Stimulated activated CD8-positive, alpha-beta memory T cell treated with anti-CD3 and anti-CD28 coated beads, Interleukin-7, amount 100 ng/mL, for 48 hours (primary cell): ENCODE measurements at places on chromosomes 2 and 18.

DNA sequence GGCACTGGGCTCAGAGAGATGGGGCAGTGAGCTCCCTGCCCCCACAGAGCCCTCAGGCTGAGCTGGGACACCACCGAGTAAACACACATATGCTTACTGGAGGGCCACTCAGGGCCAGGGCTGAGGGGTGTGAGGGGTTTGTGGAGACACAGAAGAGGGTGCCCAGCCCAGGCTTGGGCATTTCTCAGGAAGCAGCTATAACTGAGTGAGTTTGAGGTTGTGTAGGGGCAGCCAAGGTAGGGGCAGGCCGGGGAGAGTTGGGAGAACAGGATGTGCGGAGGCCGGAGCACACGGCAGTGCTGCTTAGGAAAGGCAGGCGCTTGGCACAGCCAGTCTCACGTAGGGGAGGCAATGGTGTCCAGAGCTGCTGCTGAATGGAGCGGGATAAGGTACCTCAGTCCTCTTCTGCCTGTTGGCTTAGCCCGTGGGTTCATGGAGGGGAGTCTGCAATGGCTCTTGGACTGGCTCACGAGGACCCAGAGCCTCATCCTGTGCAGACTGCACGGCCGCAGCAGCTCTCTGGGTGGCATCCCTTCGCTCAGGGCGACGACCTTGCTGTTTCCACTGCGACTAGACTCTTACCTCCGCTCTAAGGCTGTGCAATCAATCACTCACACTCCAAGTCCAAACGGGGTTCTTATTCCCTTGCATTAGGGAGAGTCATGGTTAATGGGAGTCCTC lies 466.1 kb upstream of the HS6ST1 start:
- DNase-seq = no peak

- no peak for DNase-seq
Observed at GRCh38 chr2:150214626-150215025, 272.8 kb downstream of the RND3 start.

DNA sequence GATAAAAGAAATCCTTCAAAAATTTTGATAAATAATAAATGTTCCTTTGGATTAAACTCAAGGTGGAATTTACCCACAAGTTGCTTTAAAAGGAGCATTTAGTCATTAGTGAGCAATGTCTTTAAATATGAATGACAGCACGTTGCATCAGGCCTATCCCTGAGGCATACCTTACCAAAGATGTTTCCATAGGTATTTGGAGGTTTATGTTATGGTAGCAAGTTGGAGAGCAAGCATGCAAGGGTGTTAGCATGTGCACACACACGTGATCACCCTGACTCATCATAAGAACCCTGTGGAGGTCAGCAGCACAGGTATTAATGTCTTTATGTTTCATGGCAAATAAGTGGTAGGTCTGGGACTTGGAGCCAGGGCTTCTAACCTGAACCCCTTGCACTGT lies 159.9 kb downstream of the ACTR3 start:
- DNase-seq = no peak

DNA sequence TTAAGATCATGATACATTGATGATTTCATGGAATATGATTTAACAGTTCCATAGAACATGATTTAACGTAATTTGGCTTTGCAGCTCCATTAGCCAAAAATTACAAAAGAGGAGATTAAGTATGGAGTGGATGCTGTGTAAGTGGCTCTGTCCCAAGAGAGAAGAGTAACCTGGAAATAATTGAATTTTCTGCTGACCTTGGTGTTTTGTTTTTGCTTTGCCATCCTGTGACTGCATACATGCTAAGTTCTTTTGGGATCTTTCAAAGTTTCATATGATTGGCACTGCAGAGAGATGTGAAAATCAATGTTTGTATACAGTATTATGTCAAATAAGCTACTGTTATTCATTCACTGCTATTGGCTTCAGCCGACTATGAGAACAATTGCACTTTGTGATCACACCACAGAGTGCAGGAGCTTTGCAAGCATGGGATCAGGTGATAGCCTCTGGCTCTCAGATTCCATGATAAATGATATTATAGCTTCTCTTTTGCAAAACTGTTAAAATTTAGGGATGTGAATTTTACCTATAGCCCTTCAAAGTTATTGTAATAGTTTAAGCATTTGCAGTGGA lies 46.1 kb upstream of the TMEM87B start:
- no peak for DNase-seq

- DNase-seq = no peak
Observed at GRCh38 chr2:20180676-20181648, 44.0 kb downstream of the SDC1 start.

DNA sequence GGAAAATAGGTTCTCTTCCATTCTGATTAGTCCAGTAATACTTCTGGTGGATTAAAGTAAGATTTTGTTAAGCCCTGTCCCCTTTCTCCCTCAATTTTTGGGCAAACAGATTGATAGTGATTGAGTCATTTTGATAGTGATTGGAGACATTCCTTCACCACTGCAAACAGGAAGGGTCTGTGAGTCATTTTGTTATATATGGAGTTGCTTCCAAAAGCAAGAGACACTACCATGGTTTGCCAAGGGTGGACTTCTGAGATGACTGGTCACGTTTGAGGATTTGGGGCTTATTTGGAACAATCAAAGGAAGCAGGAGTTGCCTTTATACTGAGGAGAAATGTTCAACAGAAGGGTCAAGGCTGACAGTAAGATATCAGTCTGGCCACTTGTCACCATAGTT lies 249.9 kb downstream of the PARD3B start:
- no peak for DNase-seq

- no peak for DNase-seq
Observed at GRCh38 chr2:60312618-60313017, 240.8 kb downstream of the BCL11A start.

GRCh38 chr18:78716022-78716421 lies 263.6 kb upstream of the SALL3 start:
- no peak for DNase-seq

GRCh38 chr2:103986001-103986400 lies 867.9 kb upstream of the POU3F3 start:
- DNase-seq = no peak

- peak; percentile 13 for DNase-seq
Observed at GRCh38 chr2:64478502-64479230, 24.7 kb downstream of the LGALSL start.

DNA sequence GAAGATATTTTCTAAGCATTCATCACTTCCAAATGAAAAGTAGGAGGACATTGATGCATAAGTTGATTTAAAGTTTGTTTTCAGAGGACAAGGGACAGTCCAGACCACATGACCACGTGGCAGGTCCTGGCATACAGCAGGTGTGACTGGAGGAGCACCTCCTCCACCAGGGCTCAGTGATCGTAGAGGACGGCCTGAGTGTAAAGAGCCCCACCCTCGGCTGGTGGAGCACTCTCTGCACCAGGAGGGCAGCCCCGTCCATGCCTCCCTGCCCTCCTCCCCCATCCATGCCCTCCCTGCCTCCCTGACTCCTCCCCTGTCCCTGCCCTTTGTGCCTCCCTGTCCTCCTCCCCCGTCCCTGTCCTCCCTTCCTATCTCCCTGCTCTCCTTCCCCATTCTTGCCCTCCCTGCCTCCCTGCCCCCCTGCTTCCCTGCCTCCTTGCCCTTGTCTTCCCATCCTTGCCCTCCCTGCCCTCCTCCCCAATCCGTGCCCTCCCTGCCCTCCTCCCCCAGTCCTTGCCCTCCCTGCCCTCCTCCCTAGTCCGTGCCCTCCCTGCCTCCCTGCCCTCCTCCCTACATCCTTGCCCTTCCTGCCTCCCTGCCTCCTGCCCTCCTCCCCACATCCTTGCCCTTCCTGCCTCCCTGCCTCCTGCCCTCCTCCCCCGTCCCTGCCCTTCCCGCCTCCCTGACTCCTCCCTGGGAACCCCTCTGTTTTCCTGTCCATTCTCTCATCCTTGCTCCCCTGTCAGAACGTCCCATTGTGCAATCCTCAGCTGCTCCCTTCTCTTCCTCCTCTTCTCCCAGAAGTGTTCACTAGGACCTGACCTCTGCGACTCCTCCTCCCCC lies 47.9 kb downstream of the ANKMY1 start:
- no peak for DNase-seq
